ENCODE measurements at places on chromosomes 12 and 14.

DNA sequence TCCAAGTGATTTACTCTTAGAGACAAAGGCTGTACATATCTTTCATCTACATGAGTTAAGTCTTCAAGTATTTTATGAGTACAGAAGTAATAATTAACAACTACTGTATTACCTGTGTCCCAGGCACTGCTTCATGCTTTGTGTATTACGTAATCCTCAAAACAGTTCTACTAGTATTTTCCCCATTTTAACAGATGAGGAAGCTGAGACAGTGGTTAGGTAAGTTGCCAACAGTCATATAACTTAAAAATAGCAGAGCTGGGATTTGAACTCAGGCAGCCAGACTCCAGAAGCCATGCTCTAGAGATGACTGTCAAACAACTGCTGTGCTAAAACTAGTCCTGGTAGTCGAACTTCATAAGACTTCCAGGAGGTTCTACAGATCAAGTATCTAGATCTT is 10.7 kb downstream of the TRMT5 start:
- DNase-seq: no peak
- H3K36me3 ChIP-seq: no peaks in the 10 kb centered on the region
- H3K27me3 ChIP-seq: no peaks in the 10 kb centered on the region
- no peaks in the 10 kb centered on the region for H3K4me1 ChIP-seq
- H3K4me3 ChIP-seq: no peak overlapping the region
- H3K27ac ChIP-seq: no peak overlapping the region

DNA sequence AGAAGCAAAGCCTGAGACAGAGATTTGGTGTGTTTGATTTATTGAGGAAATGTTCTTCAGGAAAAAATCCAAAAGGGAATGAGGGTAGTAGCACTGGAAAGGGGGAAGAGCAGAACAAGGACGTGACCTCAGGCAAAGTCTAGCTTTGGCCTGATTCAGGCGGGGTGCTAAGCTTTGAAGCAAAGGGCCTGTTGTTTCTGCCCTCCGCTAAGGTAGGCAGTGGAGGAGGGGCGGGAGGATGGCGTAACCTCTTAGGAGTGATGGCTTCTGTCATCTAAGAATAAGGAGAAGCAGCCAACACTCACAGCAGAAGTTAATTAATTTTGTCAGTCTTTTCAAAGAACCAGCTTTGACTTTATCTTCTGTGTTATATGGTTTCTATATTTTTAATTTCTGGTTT is 20.4 kb downstream of the ABHD12B start:
- H3K4me3 ChIP-seq: no peak overlapping the region
- H3K36me3 ChIP-seq: no peaks in the 10 kb centered on the region
- no peak for DNase-seq
- no peaks in the 10 kb centered on the region for H3K4me1 ChIP-seq
- H3K27me3 ChIP-seq: no peaks in the 10 kb centered on the region

- H3K36me3 ChIP-seq: no peaks in the 10 kb centered on the region
- H3K4me1 ChIP-seq: no peaks in the 10 kb centered on the region
- no peak overlapping the region for H3K4me3 ChIP-seq
- no peak for DNase-seq
These were observed 60.2 kb upstream of the ATP2B1 start for GRCh38 chr12:89768586-89769482.

GRCh38 chr14:100615736-100616695 is 28.8 kb upstream of the BEGAIN start:
- DNase-seq: no peak
- H3K27me3 ChIP-seq: peaks cover 41% of the 10 kb centered on the region
- no peaks in the 10 kb centered on the region for H3K36me3 ChIP-seq
- H3K27ac ChIP-seq: no peak overlapping the region
- H3K4me3 ChIP-seq: no peak overlapping the region

GRCh38 chr12:30925607-30926242 is 823 bp upstream of the TSPAN11 start:
- no peaks in the 10 kb centered on the region for H3K4me1 ChIP-seq
- H3K27me3 ChIP-seq: no peaks in the 10 kb centered on the region
- H3K36me3 ChIP-seq: no peaks in the 10 kb centered on the region
- H3K27ac ChIP-seq: no peak overlapping the region

GRCh38 chr12:25835385-25835784 is 123.1 kb upstream of the RASSF8 start:
- H3K4me3 ChIP-seq: no peak overlapping the region
- H3K36me3 ChIP-seq: no peaks in the 10 kb centered on the region
- no peak overlapping the region for H3K27ac ChIP-seq

DNA sequence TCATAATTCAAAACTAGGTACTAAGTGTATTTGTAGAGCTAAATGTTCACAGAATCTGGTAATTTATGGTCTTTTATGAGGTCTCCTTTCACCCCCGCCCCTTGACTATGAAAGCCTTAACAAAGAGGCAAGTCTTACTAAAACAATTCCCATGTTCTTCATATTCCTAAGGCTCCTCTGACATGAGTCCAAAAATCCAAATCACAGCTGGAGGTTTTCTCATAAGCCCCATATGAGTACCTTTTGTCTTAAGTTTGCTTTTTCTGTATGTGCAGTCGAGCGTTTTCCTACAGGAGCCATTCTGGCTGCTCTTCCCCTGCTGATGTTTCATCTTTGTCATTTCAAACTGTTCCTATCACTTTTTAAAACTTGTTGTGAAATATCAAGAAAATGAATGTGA is 55.2 kb downstream of the SIX1 start:
- H3K4me1 ChIP-seq: no peaks in the 10 kb centered on the region
- H3K36me3 ChIP-seq: no peaks in the 10 kb centered on the region
- no peak overlapping the region for H3K4me3 ChIP-seq
- no peak overlapping the region for H3K27ac ChIP-seq

GRCh38 chr14:73727166-73727565 is 13.0 kb upstream of the PNMA1 start:
- no peaks in the 10 kb centered on the region for H3K27me3 ChIP-seq
- no peaks in the 10 kb centered on the region for H3K36me3 ChIP-seq
- H3K4me1 ChIP-seq: no peaks in the 10 kb centered on the region
- DNase-seq: no peak

GRCh38 chr12:114957225-114957624 is 273.2 kb upstream of the TBX3 start:
- no peak for DNase-seq
- no peak overlapping the region for H3K4me3 ChIP-seq
- H3K36me3 ChIP-seq: no peaks in the 10 kb centered on the region
- H3K4me1 ChIP-seq: no peaks in the 10 kb centered on the region
- no peak overlapping the region for H3K27ac ChIP-seq

DNA sequence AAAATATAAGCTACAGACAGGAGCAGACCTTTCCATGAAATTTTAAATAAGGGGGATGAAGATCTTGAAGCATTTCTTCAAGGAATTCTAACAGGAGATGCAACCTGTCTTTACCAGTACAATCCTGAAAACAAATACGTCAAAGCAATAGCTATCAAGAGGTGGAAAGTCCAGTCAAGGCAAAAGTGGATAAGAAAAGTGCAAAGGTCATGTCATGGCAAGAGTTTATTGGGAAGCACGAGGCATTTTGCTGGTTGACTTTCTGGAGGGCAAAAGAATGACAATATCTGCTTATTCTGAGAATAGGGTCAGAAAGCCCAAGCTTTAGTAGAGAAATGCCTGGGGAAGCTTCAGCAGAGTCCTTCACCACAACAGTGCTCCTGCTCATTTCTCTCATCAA is 34.3 kb upstream of the PRB4 start:
- H3K4me1 ChIP-seq: no peaks in the 10 kb centered on the region
- no peak for DNase-seq
- no peak overlapping the region for H3K27ac ChIP-seq
- no peak overlapping the region for H3K4me3 ChIP-seq
- no peaks in the 10 kb centered on the region for H3K27me3 ChIP-seq
- H3K36me3 ChIP-seq: no peaks in the 10 kb centered on the region

DNA sequence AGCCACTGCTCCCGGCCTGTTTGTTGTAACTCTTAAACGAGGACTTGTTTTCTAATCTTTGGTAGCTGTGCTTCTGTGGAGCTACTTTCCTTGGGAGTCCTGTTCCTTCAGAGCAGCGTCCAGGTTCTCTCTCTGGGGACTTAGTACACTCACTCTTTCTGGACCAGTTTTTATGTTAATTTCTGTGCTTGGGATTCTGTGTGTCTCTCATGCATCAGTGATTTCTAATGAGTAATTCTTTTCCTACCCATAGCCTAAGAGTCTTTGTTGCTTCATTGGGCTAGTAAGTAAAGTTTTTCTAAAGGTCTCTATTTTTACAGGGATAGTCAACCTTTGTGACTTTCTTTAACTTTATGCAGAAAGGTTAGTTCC is 289.3 kb downstream of the FBXL14 start:
- H3K36me3 ChIP-seq: no peaks in the 10 kb centered on the region
- H3K27me3 ChIP-seq: no peaks in the 10 kb centered on the region
- no peaks in the 10 kb centered on the region for H3K4me1 ChIP-seq
- no peak for DNase-seq
- H3K27ac ChIP-seq: no peak overlapping the region

GRCh38 chr12:113116875-113117274 is 18.7 kb downstream of the RASAL1 start:
- no peak overlapping the region for H3K27ac ChIP-seq
- no peaks in the 10 kb centered on the region for H3K4me1 ChIP-seq
- no peaks in the 10 kb centered on the region for H3K27me3 ChIP-seq
- H3K36me3 ChIP-seq: no peaks in the 10 kb centered on the region

GRCh38 chr12:75666126-75666938 is 154.9 kb upstream of the KRR1 start:
- no peak overlapping the region for H3K27ac ChIP-seq
- DNase-seq: no peak
- H3K27me3 ChIP-seq: no peaks in the 10 kb centered on the region
- H3K4me3 ChIP-seq: no peak overlapping the region
- H3K4me1 ChIP-seq: no peaks in the 10 kb centered on the region
- no peaks in the 10 kb centered on the region for H3K36me3 ChIP-seq

GRCh38 chr12:93568091-93568490 is 4.4 kb upstream of the SOCS2 start:
- H3K27me3 ChIP-seq: no peaks in the 10 kb centered on the region
- no peak overlapping the region for H3K4me3 ChIP-seq

GRCh38 chr12:41122894-41123293 is 65.2 kb upstream of the PDZRN4 start:
- no peaks in the 10 kb centered on the region for H3K36me3 ChIP-seq
- no peaks in the 10 kb centered on the region for H3K27me3 ChIP-seq
- H3K4me3 ChIP-seq: no peak overlapping the region
- H3K4me1 ChIP-seq: no peaks in the 10 kb centered on the region

DNA sequence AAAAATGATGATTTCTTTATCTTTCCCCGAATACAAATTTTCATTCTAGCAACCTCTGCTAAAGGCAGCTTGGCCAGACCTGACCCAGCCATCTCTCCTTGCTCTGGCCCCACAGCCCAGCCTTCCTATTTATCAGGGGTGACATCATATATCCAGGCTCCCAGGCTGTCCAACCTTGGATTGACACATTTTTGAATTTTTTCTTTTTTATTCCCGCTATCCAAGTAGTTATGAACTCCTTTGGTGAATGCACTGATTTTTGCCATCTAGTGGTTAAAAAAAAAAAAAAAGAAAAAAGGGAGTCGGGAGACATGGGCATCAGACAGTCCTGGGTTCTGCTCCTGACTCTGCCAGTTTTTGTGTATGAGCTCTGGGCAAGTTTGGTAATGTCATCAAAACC is 120.5 kb downstream of the PTPN11 start:
- H3K36me3 ChIP-seq: no peaks in the 10 kb centered on the region
- no peaks in the 10 kb centered on the region for H3K27me3 ChIP-seq
- no peak overlapping the region for H3K4me3 ChIP-seq
- no peak overlapping the region for H3K27ac ChIP-seq

GRCh38 chr12:49069507-49070346 is at the start of gene RHEBL1:
RHEBL1 (minus strand) TSS chr12:49069979; CDS start chr12:49069785, 194 bp downstream.
- peaks cover 6% of the 10 kb centered on the region for H3K4me1 ChIP-seq
- no peaks in the 10 kb centered on the region for H3K36me3 ChIP-seq
- DNase-seq: peak; percentile 99
- peak within 1 kb of the TSS; percentile 92 for H3K4me3 ChIP-seq
- peak within 1 kb of the TSS; percentile 66 for H3K27ac ChIP-seq

DNA sequence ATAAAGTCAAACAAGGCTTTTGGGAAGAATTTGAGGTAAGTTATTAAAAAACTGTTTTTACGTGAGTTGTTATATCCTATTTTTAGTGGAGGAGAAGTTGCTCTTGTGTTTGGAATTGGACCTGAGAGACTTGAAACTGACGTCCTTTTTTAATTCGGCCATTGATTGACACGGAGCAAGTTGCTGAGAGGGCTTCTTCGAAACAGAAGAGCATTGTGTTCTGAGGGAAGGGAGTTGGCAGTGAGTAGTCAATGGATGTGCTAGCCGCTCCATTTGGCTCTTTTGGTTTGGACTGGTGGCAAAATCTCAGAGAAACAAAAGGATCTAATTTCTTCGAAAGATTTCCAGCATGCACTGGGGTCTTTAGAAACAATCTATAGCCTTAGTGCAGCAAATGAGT is 37.3 kb downstream of the PTPN11 start:
- H3K36me3 ChIP-seq: no peaks in the 10 kb centered on the region
- H3K27ac ChIP-seq: no peak overlapping the region

DNA sequence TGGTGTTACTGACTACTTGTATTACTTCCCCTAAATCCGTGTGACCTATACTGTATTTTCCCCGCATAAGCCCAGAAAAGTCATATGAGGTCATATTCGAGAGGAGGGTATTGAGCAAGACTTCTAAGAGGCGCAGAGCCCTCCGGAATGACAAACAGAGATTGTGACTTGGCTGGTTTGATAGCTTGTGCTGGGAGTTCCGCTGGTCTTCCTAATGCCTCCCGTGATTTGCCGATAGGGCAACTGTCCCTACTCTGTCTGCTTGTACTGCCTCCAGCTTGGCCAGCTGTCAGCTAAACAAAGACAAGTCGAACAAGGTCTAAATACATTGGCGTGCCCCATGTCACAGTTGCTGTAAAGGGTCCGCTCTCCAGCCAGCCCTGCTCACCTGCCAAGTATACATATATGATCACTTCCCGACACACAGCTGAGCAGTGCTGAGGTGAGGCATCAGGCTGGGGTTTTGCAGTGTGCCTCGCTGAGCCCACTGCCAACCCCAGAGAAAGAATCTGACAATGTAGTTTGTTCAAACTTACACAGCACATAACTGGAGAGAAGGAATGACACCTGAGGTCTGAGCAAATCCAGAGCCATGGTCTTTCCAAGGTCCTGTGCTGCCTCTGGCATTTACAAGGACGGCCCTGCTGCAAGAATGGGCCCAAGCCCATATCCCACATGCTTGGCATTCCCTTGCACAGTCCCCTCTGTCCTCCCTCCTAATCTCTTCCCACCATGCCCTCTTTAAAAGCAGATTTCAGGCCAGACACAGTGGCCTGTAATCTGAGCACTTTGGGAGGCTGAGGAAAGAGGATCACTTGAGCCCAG is 23.7 kb downstream of the LGMN start:
- H3K27ac ChIP-seq: no peak overlapping the region
- no peaks in the 10 kb centered on the region for H3K36me3 ChIP-seq
- H3K4me1 ChIP-seq: no peaks in the 10 kb centered on the region
- no peak for DNase-seq
- H3K4me3 ChIP-seq: no peak overlapping the region
- no peaks in the 10 kb centered on the region for H3K27me3 ChIP-seq

- no peak for DNase-seq
- no peaks in the 10 kb centered on the region for H3K27me3 ChIP-seq
- H3K36me3 ChIP-seq: no peaks in the 10 kb centered on the region
- no peak overlapping the region for H3K27ac ChIP-seq
These were observed 115.2 kb downstream of the KSR2 start for GRCh38 chr12:117853600-117853999.
